Activated CD4-positive, alpha-beta memory T cell treated with anti-CD3 and anti-CD28 coated beads, Interleukin-2, amount 10 ng/mL, durations not matched to agents 7 days and 5 days (primary cell): ENCODE measurements at places on chromosomes 1 and 21. TPM values are rescaled to one million over a fixed set of nuclear protein-coding genes. Genes with fewer than 3 reads are reported as not detected.
A peak's percentile ranks its signal among the peaks of the same experiment; 100 is the strongest.

LRRN2 gene
- total RNA-seq = 0.10 TPM

CELA3A gene
- not detected for total RNA-seq

AMY2A gene
- not detected for total RNA-seq

SPRR3 gene
- total RNA-seq = not detected

KIAA0040 gene
- total RNA-seq = 79.4 TPM

EFCAB7 gene
- total RNA-seq = 6.7 TPM

- no peaks in the 10 kb centered on the region for H3K36me3 ChIP-seq
- no peak overlapping the region for H3K27ac ChIP-seq
- DNase-seq = no peak
- H3K4me1 ChIP-seq = no peaks in the 10 kb centered on the region
- H3K27me3 ChIP-seq = no peaks in the 10 kb centered on the region
- no peak overlapping the region for H3K4me3 ChIP-seq
These were observed 199.2 kb downstream of the GRIK3 start for GRCh38 chr1:36835017-36835695.

DNA sequence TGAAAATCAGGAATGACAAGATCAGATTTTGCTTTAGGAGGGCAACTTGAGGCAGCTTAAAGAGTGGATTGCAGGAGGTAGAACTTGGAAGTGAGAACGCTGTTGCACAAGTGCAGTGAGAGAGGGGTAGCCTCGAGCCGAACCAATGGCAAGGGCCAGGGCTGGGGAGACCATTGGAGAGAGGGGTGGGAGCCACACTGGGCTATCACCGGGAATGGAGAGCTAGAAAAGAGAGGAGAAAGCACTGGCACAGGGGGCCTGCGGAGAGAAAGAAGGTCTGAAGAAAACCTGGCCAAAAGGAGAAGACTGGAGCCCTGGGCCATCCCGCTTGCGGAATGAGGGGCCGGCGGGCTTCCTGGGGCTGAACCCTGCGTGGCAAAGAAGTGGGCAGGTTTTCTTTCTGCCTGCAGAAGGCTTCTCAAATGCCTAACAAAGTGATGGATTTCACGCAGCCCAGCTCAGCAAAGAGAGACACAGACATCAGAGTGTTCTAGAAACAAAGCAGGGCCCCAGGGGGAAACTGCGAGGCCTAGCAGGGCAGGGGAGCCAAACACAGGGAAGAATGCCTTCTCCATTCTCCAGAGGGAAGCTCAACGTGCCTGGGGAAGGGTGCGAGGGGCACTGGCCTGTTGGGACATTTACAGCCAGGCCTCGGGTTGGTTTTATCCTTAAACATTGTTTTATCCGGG, 1.2 kb upstream of the SLC37A1 start:
- H3K27me3 ChIP-seq = peaks cover 32% of the 10 kb centered on the region
- peaks cover 13% of the 10 kb centered on the region for H3K4me1 ChIP-seq
- peak overlapping the region; percentile 46 for H3K4me3 ChIP-seq
- no peaks in the 10 kb centered on the region for H3K36me3 ChIP-seq
- DNase-seq = no peak

GRCh38 chr21:38802050-38803026, 3.4 kb upstream of the ETS2 start:
- H3K4me3 ChIP-seq = no peak overlapping the region
- H3K27me3 ChIP-seq = peaks cover 17% of the 10 kb centered on the region
- DNase-seq = no peak
- H3K4me1 ChIP-seq = peaks cover 19% of the 10 kb centered on the region

GRCh38 chr21:29753216-29753615, 186.6 kb downstream of the GRIK1 start:
- H3K27me3 ChIP-seq = no peaks in the 10 kb centered on the region
- no peak for DNase-seq
- no peaks in the 10 kb centered on the region for H3K4me1 ChIP-seq

GRCh38 chr21:41651406-41651805, 115.4 kb downstream of the RIPK4 start:
- H3K27ac ChIP-seq = no peak overlapping the region
- H3K36me3 ChIP-seq = no peaks in the 10 kb centered on the region
- no peaks in the 10 kb centered on the region for H3K27me3 ChIP-seq
- H3K4me1 ChIP-seq = no peaks in the 10 kb centered on the region

DNA sequence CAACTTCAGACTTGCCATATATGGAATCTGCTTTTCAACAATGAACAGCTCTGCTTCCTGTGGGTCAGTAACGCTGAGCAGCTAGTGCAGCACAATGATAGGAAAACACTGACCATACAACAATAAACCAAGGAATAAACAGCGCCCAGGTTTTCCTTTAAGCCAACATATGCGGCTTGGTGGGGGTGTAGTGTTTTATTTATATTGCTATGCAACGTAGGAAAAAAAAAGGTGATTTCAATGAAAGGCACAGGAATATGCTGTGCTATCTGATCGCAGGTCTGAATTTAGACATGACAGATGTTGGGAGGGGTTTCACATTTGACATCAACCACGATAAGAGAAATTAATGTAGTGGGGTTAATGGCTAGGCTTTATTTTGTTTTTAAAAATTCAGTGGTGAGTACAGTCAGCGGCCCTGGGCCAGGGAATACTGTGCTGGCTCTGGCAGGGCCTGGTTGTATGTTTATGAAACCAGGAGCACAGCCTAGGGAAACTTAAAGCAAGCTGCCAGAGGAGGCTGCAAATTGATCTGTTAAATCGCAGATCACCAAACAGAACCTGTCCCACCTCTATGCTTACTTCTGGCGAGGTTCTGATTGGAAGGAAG, 4.3 kb downstream of the TSPAN2 start:
- H3K4me1 ChIP-seq = peaks cover 23% of the 10 kb centered on the region
- H3K27me3 ChIP-seq = peaks cover 7% of the 10 kb centered on the region
- no peak overlapping the region for H3K4me3 ChIP-seq
- no peak overlapping the region for H3K27ac ChIP-seq

DNA sequence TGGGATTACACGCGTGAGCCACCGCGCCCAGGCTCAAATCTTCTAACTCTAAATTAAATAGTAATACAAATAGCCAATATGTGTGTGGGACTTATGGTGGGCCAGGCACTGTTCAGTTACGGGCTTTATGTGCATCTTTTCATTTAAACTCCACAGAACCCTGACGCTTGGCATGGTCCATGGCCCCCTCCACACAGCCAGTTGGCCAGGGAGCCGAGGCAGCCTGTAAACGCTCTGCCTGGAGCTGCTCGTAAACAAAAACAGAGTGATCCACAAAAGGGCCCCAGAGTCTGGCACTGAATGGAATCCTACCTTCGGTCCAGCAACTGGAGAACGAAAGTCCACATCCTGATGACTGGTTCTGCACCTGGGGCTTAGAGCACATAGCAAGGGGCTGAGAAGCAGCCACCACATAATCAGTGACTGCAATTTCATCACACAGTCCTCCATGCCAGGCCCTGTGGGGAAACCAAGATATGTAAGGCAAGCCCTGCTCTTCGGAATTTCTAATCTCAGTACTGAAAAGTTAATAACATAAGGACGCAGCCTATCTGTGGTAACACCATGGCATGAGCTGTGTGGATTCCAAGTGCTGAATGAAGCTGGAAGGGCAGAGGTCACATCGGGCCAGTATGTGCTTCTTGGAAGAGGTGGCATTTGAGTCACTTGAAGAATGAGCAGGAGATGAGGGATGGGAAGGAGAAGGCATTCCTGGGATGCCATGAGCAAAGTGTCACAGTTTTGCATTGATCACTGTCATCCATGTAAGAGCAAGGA, 13.5 kb upstream of the ADAMTSL4 start:
- no peaks in the 10 kb centered on the region for H3K4me1 ChIP-seq
- H3K4me3 ChIP-seq = no peak overlapping the region
- H3K27ac ChIP-seq = no peak overlapping the region
- DNase-seq = no peak

- no peak overlapping the region for H3K4me3 ChIP-seq
- no peak for DNase-seq
- no peaks in the 10 kb centered on the region for H3K27me3 ChIP-seq
- H3K27ac ChIP-seq = no peak overlapping the region
These were observed 72.6 kb downstream of the ITGB3BP start for GRCh38 chr1:63450416-63450815.

GRCh38 chr1:151147665-151148064, 1.2 kb upstream of the SEMA6C start:
- no peak overlapping the region for H3K27ac ChIP-seq
- peaks cover 11% of the 10 kb centered on the region for H3K4me1 ChIP-seq
- H3K4me3 ChIP-seq = peak overlapping the region; percentile 93

DNA sequence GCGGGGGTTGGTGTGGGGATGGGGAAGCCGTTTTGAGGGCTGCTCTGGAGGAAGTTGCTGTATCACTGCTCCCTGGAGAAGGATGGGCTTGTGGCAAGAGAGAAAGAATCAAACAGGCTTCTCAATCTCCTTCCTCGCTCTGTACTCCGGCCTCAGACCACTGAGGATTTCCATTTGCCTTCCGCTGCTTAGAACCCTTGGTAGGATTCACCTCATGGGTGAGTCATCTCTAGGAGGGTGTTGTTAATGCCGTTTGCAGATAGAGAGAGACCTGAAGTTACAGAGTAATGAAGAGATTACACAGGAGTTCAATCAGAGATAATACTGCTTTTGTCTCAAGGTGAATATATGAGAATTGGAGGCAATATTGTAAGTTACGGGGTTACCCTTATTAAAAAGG, 15.3 kb downstream of the SLC35F3 start:
- no peaks in the 10 kb centered on the region for H3K36me3 ChIP-seq
- H3K4me1 ChIP-seq = no peaks in the 10 kb centered on the region
- H3K4me3 ChIP-seq = no peak overlapping the region

DNA sequence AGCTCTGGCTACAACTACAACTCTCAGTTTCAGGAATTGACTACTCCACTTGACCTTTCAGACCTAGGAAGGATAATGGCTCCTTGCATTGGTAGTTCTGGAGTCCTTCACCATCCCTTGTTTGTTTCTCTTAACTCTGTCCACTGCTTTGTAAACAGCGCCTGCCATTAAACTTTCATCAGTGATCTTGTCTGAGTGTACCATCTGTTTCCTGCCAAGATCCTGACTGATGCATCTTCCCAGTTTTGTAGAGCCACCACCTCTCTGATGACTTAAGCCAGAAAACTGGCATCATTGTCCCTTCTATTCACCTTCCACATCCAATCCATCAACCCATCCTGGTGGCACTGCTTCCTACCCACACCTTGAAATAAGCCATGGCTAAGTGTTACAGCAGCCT, 15.2 kb downstream of the MAP10 start:
- H3K4me3 ChIP-seq = no peak overlapping the region
- H3K27me3 ChIP-seq = no peaks in the 10 kb centered on the region
- H3K4me1 ChIP-seq = no peaks in the 10 kb centered on the region
- no peaks in the 10 kb centered on the region for H3K36me3 ChIP-seq

DNA sequence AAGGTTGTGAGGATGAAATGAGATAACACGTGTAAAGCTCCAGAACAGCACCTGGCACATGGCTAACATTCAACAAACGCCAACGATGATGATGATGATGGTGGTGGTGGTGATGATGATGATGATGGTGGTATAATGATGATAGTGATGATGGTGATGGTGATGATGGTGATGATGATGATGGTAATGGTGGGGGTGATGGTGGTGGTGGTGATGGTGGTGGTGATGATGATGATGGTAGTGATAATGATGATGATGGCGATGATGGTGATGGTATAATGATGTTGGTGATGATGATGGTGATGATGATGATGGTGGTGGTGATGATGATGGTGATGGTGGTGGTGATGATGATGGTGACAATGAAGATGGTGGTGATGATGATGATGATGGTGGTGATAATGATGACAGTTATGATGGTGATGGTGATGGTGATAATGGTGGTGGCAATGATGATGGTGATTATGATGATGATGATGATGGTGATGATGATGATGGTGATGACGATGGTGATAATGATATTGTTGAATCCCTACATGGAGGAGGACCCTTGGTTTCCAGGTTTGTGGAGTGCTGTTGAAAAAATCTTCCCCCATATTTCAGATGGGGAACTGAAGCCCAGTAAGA, 54.1 kb downstream of the DMRTA2 start:
- no peak overlapping the region for H3K27ac ChIP-seq
- H3K27me3 ChIP-seq = peaks cover 29% of the 10 kb centered on the region
- H3K36me3 ChIP-seq = no peaks in the 10 kb centered on the region

- no peaks in the 10 kb centered on the region for H3K27me3 ChIP-seq
- H3K4me1 ChIP-seq = peaks cover 5% of the 10 kb centered on the region
- no peak overlapping the region for H3K4me3 ChIP-seq
- DNase-seq = no peak
- no peak overlapping the region for H3K27ac ChIP-seq
These were observed 21.1 kb upstream of the GPR157 start for GRCh38 chr1:9149837-9150581.

DNA sequence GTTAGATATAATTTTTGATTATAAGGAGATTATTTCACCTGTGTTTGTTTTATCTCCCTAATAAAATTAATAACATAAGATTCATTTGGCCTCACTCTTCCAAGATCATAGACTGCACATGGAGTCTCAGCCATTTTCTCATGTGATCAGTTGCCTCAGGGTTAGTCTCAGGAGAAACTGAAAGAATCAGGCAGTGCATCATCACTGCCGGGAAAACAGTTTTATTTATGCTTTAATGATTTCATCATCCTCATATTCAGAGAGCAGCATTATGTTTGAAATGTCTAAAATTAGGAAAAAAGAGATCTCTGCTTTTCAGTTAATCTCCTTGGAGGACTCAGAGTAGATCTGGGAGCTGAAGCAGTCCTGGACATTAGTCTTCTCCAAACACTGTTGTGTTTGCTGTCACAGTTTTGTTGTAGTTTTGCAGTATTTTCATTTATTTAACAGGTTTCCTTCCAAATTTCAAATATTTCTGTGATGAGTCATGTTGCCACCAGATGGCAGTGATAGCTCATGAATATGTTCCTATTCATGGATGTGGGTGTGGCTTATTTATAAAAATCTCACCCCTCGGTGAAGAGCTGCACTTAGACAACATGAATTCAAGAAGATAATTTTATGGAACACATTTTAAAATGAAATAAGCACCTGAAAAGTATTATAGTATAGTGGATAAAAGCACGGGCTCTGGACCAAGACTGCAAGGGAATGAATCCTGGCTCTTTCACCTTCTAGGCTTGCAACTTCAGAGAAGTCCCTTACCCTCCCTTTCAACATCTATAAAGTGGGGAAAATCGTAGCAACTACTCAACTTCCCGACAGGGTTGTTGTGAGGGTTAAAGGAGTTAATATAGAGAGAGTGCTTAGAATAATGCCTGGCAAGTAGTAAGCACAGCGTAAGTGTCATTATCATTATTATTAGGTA, 31.2 kb downstream of the CHD1L start:
- H3K27ac ChIP-seq = no peak overlapping the region
- peaks cover 7% of the 10 kb centered on the region for H3K4me1 ChIP-seq
- no peak overlapping the region for H3K4me3 ChIP-seq
- no peaks in the 10 kb centered on the region for H3K27me3 ChIP-seq
- H3K36me3 ChIP-seq = peaks cover 61% of the 10 kb centered on the region

DNA sequence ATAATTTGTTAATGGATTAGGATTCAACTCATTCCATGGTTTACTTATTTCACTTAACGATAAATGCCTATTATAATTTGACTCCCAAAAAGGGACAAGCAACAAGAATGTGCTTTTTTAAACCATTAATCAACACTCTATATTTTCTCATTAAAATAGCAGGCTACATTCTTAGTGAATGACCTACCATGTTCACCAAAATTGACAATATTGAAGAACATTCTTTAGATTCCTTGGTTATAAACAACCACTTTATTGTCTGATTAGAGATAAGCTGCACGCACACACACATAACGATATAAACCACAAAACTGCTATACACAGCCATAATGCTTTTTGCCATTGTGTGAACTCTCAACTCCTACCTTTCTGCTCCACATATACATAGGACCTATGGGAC, 75.4 kb upstream of the LRRC7 start:
- DNase-seq = no peak
- H3K36me3 ChIP-seq = no peaks in the 10 kb centered on the region
- no peak overlapping the region for H3K27ac ChIP-seq
- no peak overlapping the region for H3K4me3 ChIP-seq
